ENCODE measurements at places on chromosomes 13 and 19.

DNA sequence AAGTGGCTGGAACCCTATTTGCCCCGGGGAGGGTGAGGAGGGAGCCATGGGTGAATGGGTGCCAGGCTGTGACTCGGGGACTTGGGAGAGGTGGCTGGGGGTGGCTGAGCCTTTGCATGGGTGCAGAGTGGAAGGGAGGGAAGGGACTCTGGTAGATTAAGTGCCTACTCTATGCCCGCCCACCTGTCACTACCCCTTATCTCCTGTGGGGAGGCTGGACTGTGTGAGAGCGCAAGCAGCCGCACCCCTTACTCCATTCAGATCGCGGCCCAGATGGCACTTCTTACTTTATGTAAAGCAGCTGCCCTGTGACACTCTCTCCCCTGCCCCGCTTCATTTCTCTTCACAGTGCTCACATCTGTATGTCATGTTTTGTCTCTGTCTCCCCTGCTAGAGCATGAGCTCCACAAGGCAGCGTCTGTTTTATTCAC, 2.9 kb downstream of the KASH5 start:
- DNase-seq: no peak

- no peak for DNase-seq
Measured at GRCh38 chr13:38538422-38538821, 148.5 kb upstream of the FREM2 start.

DNA sequence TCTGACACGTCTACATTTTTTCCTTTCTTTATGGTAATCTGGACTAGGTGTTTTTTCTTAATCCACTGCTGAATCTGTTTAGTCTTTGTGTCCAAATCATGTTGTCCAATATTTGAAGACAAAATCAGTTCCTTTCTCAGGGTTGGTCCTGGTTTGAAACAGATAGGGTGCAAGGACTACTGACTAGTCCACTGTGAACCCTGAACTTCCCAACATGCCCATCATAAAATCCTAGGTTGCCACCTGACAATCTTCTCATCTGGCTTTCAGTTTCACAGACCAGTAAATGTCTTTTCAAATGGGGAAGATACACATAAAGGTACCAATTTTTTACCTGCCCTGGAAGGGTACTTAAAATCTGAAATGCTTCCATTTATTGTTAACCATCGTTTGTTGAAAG, 12.7 kb downstream of the GTF3A start:
- DNase-seq: no peak

DNA sequence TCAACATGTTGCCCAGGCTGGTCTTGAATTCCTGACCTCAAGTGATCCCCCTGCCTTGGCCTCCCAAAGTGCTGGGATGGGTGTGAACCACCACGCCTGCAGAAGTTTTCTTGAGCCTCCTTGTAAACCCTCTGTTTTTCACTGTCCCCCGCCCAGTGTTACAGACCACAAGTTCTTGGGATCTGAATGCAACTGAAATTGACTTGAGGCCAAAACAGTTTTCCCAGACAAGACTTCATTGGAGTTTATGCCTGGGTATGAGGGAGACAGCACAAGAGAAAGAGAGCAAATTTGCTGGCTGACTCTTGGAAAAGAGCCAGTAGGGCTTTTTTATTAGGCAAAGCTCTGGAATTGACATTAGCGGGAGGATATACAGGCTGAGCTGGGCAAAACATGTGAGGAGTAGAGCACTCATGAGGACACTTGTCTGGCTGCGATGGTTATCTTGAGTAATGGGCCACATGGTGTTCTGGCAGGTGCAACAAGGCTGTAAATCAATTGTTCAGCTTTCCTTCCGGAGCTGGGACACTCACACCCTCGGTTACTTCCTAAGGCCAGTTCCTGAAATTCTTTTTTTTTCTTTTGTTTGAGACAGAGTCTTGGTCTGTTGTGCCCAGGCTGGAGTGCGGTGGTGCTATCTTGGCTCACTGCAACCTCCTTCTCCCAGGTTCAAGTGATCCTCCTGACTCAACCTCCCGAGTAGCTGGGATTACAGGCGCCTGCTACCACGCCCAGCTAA, 12.7 kb upstream of the HNRNPL start:
- DNase-seq: no peak

- no peak for DNase-seq
Measured at GRCh38 chr13:63190742-63191141, 1775.1 kb upstream of the PCDH20 start.

DNA sequence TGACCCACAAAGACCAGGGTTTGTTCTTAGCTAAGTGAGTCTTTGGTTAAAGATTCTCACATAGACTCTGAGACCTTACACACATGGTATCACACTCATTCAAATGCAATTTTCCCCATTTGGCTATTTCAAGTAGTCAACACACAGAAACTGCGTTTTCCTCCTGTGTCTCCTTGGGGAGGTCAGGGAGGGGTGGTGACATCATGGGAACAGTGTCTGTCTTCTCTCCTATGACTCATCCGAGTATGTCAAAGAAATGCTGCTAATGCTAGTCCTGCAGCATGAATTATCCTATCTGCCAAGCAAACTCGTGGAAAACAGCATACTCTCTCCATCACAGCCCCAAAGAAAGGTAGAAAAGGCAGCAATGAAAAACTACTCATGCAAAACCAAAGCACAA, 100.2 kb downstream of the ENOX1 start:
- DNase-seq: peak; percentile 93
